ENCODE measurements at places on chromosomes 1 and 21.
A peak's percentile ranks its signal among the peaks of the same experiment; 100 is the strongest.

DNA sequence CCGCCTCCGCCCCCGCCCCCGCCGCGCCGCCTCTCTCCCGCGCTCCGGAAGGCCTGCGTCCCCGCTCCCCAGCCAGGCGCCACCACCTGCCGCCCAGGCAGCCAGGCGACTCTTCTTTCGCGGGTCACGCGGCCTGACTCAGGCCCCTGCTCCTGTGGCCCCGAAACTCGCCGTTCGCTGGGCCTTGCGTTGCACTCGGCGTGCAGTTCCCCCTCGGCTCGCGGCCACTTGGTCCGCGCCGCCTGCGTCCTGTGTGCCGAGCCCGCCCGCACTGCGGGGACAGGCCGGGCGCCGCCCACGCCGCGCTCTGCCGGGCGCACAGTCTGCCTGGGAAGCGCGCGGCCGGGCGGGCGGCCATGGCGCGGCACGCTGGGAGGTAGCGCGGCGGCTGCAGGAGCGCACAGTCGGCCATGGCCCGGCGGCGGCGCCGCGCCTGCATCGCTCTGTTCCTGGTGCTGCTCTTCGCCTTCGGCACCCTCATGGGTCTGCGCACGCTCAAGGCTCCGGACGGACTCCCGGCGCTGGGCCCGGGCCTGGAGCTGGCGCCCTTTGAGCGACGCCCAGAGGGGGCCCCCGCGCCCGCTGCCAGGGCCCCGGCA, at the start of gene MANEAL:
Gene MANEAL, plus strand, starts transcription at position 75 of the 599 bp plus-strand sequence. Its CDS starts 336 bp downstream, at position 411.
- no peak for DNase-seq

- DNase-seq = no peak
Observed at GRCh38 chr1:72954943-72955342, 672.6 kb upstream of the NEGR1 start.

DNA sequence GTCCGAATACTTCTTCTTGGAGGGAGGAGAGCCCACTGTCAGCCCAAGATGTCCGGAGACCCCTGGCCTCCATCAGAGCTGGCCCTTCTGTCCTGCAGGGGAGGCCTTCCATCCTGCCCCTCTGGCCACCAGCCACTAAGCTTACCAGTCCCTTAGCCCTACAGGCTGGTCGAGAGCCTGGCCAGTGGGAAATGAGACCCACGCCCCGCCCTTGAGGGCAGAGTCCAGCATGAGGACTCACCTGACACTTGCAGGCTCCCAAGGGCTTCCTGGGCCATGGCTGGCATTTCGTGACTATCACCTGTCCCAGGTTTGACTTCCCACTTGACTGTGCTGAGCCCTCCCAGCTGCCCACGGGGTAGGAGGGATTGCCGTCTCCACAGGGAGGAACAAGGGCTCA, 361.8 kb upstream of the VAMP3 start:
- peak; percentile 50 for DNase-seq

- DNase-seq = no peak
Observed at GRCh38 chr1:219985169-219985568, 56.8 kb upstream of the SLC30A10 start.

GRCh38 chr21:33262921-33263320, 3.2 kb upstream of the IL10RB start:
- no peak for DNase-seq

DNA sequence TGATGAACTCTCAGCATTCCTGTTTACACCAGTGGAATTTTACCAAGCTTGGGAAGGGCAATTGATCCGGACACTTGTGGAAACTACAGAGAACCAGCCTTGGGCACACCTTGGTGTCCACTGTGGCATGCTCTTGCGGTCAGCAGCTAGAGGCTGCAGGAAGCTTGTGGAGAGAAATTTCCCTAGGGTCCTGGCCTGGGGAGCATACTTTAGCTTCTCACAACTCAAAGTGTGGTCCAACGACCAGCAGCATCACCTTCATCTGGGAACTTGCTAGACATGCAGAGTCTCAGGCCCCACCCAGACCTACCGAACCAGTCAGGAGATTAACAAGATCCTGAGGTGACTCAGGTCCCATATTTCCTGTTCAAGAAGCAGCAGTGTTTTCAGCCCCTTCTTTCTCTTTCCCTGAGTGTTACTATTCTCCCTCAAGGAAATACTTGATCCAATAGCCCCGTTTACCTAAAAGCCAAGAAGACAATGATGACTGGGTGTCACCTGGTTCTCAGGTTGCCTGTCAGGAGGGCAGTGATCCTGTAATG, 55.7 kb upstream of the KCNE2 start:
- no peak for DNase-seq

- DNase-seq = no peak
Observed at GRCh38 chr1:22665752-22666151, 12.7 kb downstream of the C1QB start.

DNA sequence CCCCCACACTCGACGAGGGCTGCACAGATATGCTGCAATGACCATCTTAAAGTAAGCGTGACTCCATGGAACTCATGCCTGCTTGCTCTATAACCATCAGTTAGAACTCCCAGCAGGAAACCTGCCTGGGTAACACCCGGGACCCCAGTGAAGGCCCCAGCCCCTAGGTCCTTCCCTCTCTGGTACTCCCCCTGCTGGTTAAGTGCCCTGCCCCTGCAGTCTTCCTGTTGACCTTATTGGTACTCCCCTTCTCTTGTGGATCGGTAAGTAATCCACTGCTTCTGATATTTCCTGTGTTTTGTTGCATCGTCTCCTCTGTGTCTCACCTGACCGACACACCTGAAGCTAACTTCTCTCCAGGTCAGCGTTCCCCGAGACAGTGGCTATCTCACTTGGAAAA, 104.8 kb upstream of the COG2 start:
- DNase-seq = no peak

- no peak for DNase-seq
Observed at GRCh38 chr1:198490224-198490623, 50.3 kb downstream of the ATP6V1G3 start.

- no peak for DNase-seq
Observed at GRCh38 chr1:54874079-54874830, 12.7 kb downstream of the DHCR24 start.

GRCh38 chr21:41974752-41975053, 20.9 kb upstream of the C2CD2 start:
- peak; percentile 1 for DNase-seq

DNA sequence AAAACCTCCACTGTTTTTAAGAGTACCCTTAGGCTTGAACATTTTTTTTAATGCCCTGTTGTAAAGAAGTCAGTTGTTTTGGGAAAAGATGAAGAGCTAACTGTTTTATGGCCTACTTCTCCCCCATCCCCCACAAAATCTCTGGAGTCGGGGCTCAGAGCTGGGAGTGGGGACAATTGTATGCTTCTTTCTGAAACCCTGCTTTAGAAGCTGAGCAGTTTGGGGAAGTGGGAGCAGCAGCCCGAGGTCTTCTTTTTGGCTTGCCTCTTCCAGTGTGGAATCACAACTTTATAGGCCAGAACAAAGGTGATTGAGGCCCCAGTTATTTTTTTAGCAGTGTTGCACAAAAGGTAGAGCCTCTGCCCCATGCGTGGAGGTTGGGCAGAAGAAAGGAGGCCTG, 25.2 kb downstream of the PPP2R5A start:
- no peak for DNase-seq
